BJ (cell line): ENCODE measurements at places on chromosomes 11 and 22.
A peak's percentile ranks its signal among the peaks of the same experiment; 100 is the strongest.

DNA sequence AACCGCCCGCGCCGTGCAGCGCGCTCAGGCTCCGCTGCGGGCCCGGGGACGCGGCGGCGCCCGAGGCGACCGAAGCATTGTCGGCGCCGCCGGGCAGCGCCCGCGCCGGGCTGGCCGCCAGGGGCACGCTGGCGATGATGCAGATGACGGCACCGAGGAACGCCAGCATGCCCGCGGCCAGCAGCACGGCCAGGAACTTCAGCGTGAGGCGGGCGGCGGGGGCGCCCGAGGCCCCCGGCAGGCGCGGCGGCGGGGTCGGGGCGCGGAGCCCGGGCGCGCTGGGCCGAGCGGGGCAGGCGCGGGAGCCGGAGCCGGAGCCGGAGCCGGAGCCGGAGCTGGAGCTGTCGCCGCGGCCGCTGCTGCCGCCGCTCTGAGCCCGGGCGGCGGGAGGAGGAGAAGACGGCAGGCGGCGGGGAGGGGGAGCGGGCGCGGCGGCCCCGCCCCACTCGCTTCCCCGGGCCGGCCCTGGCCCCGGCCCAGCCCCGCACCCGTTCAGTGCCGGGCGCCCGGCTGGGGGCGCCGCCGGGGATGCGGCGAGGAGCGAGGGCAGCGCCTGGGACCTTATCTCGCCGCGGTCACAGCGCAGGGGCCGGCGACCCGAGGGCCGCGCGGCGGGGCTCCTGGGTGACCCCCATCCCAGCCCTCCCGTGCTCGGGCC, at the start of gene NPTXR:
Gene NPTXR, minus strand, starts transcription at position 372 of the 658 bp plus-strand sequence.
- DNase-seq = no peak

DNA sequence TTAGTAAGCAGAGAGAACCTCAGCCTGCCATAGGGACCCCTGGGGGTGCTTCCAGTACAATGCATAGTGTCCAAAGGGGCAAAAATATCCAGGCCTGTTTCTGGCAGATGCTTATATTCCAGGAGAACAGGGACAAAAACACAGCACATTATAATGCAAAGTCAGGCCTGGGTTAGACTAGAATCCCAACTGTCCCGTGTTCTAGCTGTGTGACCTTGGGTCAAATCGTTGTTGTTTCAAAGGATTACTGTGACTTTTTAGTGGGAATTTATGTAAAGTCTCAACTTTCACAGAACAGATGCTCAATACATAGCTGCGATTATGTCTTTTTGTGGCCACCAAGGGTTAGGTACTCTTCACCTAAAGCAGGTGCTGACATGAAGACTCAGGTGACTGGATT, 86.0 kb downstream of the USP35 start:
- no peak for DNase-seq

DNA sequence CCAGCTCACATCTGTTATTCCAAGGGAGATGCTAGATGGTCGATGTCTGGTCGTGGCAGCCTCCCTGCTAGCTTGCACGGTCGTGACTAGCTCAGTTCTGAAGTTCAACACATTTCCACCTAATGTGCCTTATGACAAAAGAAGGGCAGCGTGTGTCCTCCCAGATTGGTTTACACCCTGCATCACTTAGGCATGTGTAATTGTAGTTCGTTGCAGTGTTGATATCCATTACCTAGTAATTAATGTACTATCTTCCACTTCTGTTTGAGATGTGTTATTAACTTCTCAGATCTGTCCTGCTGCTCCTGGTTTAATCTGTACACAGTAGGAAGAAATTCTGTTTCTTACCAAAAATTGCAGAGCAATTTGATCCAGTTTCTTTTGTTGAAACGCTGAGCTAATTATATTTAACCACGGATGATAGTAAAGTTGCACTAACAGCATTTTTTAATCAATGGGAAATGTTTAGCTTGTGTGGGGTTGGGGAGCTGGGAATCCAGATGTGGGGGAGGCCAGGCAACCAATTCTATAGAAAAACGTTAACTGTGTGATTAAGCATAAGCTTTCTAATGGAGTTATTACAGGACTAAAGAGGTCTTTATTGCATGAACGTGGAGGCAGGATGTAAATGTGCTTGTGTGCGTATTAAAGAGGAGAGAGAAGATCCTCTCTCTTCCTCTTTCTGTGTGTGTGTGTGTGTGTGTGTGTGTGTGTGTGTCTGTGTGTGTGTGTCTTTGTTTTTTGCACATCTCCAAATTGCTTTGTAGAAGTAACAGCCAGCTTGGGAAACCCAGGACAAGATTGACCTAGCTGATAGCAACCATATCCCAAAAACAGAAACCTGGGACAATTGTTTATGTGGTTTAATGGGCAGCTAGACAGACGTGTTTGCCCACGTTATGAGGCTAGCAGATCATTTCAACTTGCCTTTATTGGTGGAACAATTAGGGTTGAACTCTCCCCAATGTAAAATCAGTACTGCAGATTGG, 145.7 kb upstream of the TTC12 start:
- DNase-seq = no peak

- DNase-seq = peak; percentile 92
Measured at GRCh38 chr11:46294365-46295309, 17.2 kb downstream of the CREB3L1 start.

DNA sequence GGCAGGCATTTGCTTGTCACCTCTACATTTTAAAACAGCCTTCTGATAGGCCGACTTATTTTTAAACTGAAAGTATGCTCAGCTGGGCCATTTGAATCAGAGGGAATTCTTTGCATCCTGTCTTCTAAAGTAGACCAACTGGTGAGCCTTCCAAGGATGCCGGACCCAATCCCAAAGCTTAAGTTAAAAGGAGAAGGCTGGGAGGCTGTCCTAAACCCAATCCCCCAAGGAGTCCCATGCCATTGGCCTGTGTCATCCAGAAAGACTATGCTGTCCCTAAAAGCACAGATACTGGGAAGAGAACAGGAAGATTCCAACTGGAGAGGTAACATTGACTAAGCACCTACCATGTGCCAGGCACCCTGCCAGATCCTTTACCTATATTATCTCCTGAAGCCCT, 18.0 kb downstream of the TENM4 start:
- no peak for DNase-seq

DNA sequence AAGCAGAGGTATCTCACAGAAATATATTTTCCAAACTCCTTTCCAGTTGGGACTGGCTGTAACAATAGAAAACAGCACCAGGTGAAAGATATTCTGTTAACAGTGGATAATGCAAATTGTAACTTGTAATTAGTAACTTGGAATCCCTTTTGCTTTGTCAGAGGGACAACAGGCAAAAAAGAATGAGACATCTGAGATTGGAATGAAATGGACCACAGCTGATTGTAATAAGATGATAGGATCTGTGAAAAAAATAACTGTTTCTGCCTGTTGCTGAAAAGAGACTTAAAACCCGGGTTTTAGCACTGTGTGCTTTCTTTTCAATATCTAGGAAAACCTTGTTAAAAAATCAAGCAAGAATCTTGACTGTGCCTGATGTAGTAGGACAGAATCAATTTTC, 655.7 kb downstream of the METTL15 start:
- DNase-seq = peak; percentile 14

DNA sequence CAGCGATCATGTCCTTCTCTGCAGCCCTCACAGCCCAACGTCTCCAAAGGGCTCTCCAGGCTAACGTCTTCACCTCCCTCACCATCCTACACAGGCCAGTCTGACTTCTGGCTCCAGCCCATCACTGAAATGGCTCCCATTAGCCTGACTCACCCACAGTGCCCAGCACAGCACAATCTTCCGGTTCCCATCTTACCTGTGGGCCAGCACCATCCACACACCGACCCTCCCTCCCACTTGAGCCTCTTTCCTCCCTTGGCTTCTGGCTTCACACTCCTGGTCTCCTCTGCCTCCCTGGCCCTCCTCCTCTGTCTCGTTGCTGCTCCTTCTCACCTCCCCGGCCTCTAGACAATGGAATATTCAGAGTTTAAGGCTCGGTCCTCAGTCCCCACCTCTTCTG, 51.2 kb downstream of the PDE2A start:
- DNase-seq = no peak

DNA sequence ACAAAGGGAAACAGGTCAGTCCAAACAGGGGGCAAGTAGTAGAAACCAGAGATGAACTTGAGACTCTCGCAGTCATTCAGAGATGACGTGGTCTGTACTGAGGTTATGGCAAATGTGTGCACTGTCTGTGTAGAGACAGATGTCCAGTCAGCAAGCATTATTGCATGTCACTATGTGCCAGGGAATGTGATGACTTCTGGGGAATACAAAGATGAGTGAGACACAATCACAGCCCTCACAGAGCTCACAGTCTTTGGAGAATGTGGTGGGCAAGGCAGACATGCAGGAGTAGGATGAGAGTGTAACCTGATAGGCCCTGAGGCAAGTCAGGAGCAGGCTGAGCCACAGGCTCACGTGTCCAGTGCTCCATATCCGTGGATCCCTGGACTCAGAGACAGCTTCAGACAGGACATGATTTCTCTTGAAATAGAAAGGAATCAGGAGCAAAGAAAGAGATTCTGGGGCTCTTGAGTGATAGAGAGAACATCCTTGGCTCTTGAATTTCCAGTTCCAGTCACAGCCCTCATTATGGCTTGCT, 550.7 kb downstream of the ETS1 start:
- no peak for DNase-seq

DNA sequence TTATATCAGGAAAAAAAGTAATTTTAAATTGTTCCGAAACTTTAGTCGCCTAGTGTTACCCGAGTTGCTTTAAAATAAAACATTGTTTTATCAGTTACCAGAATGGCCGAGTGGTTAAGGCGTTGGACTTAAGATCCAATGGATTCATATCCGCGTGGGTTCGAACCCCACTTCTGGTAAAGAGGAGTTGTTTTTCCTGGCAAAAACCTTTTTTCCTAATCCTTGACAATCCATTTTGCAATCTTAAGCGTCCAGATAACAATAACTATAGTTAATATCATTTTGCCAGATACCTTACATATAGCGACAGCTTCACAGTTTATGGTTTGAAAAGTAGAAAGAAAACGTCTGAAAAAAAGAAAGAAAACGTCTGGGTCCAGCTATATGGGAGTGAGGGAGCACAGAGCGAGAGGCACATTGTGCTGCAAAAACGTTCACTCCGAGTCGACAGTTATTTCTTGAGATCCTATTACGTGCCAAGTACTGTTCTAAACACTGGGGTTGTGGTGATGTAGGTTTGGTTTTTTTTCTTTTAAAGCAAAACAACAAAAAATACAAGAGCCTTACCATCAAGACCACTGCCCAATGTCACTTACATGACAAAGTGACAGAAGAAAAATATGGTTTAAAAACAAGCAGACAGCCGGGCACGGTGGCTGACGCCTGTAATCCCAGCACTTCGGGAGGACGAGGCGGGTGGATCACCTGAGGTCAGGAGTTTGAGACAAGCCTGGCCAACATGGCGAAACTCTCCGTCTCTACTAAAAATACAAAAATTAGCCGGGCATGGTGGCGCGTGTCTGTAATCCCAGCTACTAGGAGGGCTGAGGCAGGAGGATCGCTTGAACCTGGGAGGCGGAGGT, 40.6 kb downstream of the OR4D9 start:
- DNase-seq = no peak

GRCh38 chr22:35627267-35628041, 10.3 kb upstream of the MB start:
- peak; percentile 69 for DNase-seq

- DNase-seq = no peak
Measured at GRCh38 chr22:50581950-50582492, 628 bp downstream of the CHKB start.
